Inflammatory macrophage (primary cell): ENCODE measurements at places on chromosomes 3 and 15.

GRCh38 chr3:194736277-194736895 is 50.7 kb downstream of the FAM43A start:
- peak; percentile 71 for DNase-seq

GRCh38 chr3:191388823-191389222 is 58.5 kb upstream of the UTS2B start:
- DNase-seq = no peak

DNA sequence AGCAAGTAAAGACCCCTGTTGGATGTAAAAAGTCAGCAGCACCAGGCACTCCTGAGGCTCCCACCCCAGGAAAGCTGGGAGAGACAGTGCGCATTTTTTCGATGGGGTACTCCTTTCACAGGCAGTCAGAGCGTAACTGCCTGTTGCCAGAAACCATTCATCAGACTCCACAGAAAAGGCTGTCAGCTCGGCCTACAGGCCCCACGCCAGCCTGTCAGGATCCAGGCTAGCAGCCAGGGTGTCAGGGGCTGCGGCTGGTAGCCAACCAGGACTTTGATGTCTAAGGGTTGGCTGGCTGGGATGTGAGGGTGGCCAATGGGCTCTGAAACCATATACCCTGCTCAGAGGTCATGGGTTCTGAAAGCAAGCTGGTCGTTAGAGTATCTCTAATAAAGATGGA is 164.5 kb downstream of the WNT5A start:
- DNase-seq = no peak

GRCh38 chr3:60017631-60018030 is 967.8 kb upstream of the CFAP20DC start:
- no peak for DNase-seq

GRCh38 chr3:39180546-39181346 is 11.6 kb downstream of the XIRP1 start:
- peak; percentile 51 for DNase-seq

GRCh38 chr15:58135511-58136174 is 2.5 kb upstream of the AQP9 start:
- no peak for DNase-seq

- DNase-seq = no peak
Observed at GRCh38 chr3:189567322-189567721, 63.9 kb upstream of the TP63 start.

DNA sequence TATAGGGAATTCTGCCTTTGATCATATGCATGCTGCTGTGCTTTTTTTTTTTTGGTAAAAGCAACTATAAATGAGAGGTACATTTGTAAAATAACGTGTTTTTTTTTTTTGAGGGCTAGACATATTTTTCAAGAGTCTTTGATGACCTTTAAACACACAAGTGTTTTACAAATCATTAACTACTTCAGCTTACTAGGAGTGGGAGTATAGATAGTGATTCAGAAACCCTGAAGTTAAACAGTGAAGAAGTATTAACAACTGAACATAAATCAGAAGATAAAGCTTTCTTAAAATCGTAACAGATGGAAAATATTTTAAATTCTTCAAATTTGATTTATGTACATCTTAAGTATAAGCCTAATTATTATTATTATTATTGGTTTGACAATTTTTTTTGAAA is 2.9 kb upstream of the GMNC start:
- no peak for DNase-seq

GRCh38 chr3:179108086-179108485 is 36.5 kb upstream of the ZMAT3 start:
- DNase-seq = no peak

GRCh38 chr15:34342737-34343575 is at the start of the genes NOP10 and NUTM1:
TSS of gene NOP10 (minus strand) at chr15:34343136. CDS start at chr15:34343073, 63 bp downstream.
TSS of gene NUTM1 (plus strand) at chr15:34343315. CDS start at chr15:34343697, 382 bp downstream.
- DNase-seq = peak; percentile 94

GRCh38 chr3:173869766-173870165 is 472.2 kb downstream of the NLGN1 start:
- DNase-seq = no peak

DNA sequence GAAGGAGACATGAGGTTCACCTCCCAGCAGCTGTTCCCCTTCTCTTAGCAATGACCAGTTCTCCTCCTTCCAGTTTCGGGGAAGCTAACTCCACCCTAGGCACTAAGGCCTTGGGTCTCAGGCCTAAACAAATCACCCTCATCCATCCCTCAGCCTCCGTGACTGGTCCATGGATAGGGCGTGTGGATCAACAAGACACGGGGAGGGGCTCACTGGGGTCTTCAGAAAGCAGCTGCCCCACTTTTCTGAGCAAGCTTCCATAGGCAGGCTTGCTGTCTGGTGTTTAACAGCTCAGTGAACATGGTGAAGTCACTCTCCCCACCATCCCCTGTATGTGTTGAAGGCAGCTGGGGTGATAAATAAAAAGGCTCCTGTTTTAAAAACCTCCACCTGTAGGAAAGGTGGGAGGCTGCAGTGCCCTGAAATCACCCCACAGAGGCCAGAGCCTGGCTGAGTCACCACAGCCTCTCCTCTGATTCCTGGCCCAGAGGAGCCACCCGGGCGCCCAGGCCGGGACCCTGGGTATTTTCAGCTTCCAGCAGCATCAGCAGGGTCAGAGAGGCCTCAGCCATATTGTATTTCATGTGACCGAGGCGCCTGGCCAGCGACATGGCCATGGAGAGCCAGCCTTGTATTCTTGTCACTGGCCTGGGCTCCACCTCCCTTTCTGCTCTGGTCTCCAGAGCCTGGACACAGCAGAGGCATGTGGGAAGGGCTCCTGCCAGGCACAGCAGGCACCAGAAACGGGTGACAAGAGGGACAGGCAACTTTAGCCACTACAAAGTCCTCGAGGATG is 60.3 kb upstream of the HERC1 start:
- DNase-seq = peak; percentile 11

GRCh38 chr15:39517122-39517855 is 63.6 kb upstream of the THBS1 start:
- DNase-seq = no peak

DNA sequence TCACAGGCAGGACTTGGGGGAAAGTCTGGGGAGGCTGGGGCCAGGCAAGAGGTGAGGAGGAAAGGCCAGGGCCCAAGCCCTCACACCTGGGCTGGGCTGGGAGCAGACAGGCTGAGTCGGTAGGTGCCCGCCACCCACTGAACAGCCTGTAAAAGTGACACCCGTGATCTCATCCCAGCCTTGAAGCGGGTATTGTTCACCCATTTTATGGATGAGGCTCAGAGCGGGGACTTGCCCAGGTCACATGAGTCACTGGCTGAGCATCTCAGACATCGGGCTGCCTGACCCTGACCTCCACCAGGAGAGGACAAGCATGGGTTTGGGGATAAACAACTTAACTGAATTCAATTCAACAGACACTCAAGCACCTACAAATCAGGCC is 52.0 kb upstream of the CTSH start:
- DNase-seq = no peak

- no peak for DNase-seq
Observed at GRCh38 chr3:59821274-59821673, 771.4 kb upstream of the CFAP20DC start.

- DNase-seq = no peak
Observed at GRCh38 chr3:71490692-71491091, 92.8 kb downstream of the FOXP1 start.
